ENCODE measurements at places on chromosomes 3 and 15. TPM values are rescaled to one million over a fixed set of nuclear protein-coding genes. Genes with fewer than 3 reads are reported as not detected.

GRCh38 chr15:72827226-72827625, 43.7 kb upstream of the ADPGK start:
- no peak for DNase-seq

Gene SNRPN
- total RNA-seq, result 305 TPM

Gene SACM1L
- total RNA-seq, result 77.6 TPM

- peak; percentile 6 for DNase-seq
Measured at GRCh38 chr15:41494922-41495735, 1.5 kb downstream of the ITPKA start.

Gene ZNF80
- total RNA-seq, result not detected

DNA sequence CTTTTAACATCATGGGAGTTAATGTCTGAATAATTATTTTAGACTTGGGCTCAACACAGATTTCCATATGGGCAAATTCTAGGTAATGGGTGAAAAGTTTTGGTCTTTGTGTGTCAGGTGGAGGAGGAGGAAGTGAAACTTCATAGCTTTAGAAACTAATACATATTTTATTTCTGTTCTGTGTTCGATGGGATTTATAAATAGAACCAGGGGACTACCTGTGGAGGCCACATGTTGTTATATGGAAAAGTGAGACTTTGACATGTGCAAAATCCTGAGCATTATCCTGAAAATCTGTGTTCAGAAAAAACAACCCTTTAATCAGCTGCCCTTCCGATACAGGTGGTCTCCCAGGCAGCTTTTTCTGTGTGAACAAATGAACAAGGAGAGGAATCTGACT, 209.5 kb downstream of the SOX2 start:
- no peak for DNase-seq

- peak; percentile 74 for DNase-seq
Measured at GRCh38 chr3:160486459-160486869, 36.9 kb upstream of the TRIM59 start.

DNA sequence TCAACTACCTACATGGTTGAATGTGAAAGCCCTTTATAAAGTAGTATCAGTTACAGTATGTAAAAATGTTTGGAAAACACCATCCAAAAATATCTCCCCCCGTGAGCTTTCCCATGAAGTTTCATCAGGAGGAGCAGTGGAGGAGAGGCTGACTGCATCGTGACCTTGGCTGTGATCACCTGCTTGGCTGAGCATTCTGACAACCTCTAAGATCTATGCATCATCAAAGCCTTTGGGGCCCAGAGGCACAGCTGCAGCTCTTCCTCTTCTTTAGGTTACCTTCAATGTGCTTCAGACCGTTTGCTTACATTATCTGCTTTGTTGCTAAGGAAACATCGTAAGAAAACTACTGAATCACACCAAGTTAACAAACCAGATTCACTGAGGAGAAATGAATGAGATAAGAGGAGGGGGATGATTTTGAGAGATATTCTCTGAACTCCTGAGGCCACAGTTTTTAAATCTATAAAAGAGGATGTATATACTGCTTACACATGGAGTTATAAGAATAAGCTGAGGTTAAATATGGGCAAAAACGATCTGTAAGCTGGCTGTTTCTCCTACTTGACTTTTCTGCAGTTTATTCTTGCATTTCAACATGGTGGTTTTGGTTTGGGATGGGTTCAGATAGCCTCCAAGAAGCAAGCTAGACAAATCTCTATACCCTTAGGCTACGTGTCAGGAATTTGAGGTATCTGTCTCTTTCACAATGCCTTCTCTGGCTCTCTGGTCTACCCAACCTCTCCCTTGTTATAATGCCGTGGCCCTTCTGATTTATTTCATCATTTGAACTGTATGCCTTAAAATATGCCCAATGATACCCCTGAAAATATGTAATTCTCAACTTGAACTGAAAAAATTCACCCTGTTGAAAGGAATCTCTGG, 4.0 kb downstream of the GCSAM start:
- DNase-seq, result no peak

GRCh38 chr3:121863801-121864200, 28.8 kb downstream of the EAF2 start:
- DNase-seq, result no peak

DNA sequence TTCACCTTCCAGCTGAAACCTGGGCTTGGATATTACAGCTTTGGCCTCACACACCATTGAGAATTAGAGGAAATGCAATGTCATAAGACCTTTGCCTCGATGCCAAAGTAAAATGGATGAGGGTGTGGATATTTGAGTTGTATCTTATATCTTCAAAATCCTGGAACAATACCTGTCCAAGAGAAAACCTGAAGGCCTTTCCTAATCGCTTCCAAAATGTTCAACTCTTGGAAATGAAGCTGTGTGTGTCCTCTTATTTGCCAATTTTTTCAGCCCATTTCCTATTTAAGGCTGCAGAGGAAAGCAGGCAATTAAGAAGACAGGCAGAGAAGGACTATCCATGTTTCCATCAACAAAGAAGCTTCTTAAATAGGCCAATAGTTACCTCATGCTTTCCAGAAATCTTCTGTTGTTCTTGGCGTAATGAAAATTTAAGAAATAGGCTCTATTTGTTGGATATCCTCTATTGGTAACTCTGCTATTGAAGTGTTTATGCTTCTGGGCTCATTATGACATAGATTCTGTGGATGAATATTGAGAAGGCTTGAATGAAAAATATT, 99.5 kb upstream of the ZBTB20 start:
- DNase-seq, result no peak

DNA sequence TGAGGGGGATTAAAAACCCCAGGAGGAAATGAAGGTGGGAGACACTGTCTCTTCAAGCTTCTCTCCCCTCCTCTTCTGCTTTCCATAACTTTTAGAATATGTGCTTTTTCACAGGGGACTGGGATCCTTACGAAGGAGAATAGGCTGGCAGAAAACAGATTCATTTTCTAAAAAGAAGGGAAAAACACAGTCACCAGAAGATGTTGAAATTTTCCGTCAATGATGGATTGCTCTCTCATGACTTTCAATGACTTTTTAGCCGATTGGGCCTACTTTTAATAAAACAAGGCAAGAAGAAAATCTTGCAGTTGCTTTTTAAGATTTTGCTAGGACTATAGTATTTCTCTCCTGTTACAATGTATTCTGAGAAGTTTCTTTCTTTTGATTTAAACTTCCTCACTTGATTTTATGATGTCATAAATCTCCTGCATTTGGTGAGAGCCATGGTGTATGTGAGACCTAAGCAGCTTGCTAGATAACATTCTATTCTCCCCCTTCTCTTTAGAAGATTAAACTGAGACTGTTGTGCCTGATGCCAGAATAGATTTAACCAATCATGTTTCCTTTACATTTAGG, 241.2 kb downstream of the FEZF2 start:
- DNase-seq, result peak; percentile 43

DNA sequence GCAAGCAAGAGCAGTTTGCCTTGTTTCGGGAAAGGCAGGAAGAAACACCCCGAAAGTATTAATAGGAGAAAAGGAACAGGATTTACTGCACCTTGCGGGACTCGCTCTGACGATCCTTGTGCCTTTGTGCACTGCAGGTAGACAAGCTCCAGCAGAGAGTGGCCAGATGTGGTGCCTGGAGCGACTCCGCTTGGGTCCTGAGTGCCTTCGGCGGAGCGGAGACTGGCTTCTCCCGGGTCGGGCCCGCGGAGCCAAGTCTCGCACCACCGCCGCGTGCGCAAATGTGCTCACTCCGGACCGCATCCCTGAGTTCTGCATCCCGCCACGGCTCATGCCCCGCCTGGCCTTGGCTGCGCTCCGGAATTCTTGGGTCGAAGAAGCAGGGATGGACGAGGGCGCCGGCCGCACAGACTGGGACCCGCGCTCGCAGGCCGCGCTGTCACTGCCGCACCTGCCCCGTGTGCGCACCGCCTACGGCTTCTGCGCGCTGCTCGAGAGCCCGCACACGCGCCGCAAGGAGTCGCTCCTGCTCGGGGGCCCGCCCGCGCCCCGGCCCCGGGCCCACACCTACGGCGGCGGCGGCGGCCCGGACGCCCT, 769 bp downstream of the C2CD4A start:
- DNase-seq, result no peak

- DNase-seq, result no peak
Measured at GRCh38 chr15:98787936-98788757, 139.8 kb downstream of the IGF1R start.

- no peak for DNase-seq
Measured at GRCh38 chr15:38154837-38155236, 97.8 kb upstream of the SPRED1 start.

Measured in spinal cord (tissue), 10 donors.